Epithelial cell of alveolus of lung (primary cell): ENCODE measurements at places on chromosomes 2 and 18. TPM values are rescaled to one million over a fixed set of nuclear protein-coding genes. Genes with fewer than 3 reads are reported as not detected.

Gene GYPC
- 93.2 and 195 TPM in 2 replicates for total RNA-seq

Gene NGEF
- 0.08 and 3.0 TPM in 2 replicates for total RNA-seq

Gene CYP27C1
- total RNA-seq, result 0.26 and 0.48 TPM in 2 replicates

Gene CEBPZOS
- total RNA-seq, result 15.4 and 33.1 TPM in 2 replicates

Gene BCL2
- 0.40 and 0.91 TPM in 2 replicates for total RNA-seq

Gene OTOS
- total RNA-seq, result not detected in 2 replicates

Gene ANKRD30B
- not detected in 2 replicates for total RNA-seq

Gene MYO3B
- total RNA-seq, result 0.13 TPM in 1 of 2 replicates, not detected in the other

Gene FEV
- not detected in 2 replicates for total RNA-seq

Gene IGFBP2
- total RNA-seq, result 121 and 137 TPM in 2 replicates

Gene IL1A
- total RNA-seq, result 0.24 and 14.7 TPM in 2 replicates

Gene PLCD4
- 0.13 and 9.3 TPM in 2 replicates for total RNA-seq

Gene REG3G
- not detected in 2 replicates for total RNA-seq

Gene ALPG
- total RNA-seq, result not detected in 2 replicates

Gene DAPL1
- total RNA-seq, result not detected in 2 replicates

Gene TDRD15
- not detected in 2 replicates for total RNA-seq

Gene OR6B2
- not detected in 2 replicates for total RNA-seq

Gene C2orf78
- not detected in 2 replicates for total RNA-seq

Gene COL6A3
- 1,213 and 2,045 TPM in 2 replicates for total RNA-seq

Gene FAM237A
- total RNA-seq, result not detected in 2 replicates

Gene TUBA4B
- not detected in 2 replicates for total RNA-seq

Gene CREB1
- 28.2 and 29.4 TPM in 2 replicates for total RNA-seq

Gene KCNK3
- 3.9 TPM in 1 of 2 replicates, not detected in the other for total RNA-seq

Gene MC4R
- total RNA-seq, result not detected in 2 replicates

Gene DCDC2C
- total RNA-seq, result not detected in 2 replicates

Gene GAREM2
- total RNA-seq, result 1.6 and 1.9 TPM in 2 replicates

Gene GBX2
- total RNA-seq, result 0.78 TPM in 1 of 2 replicates, not detected in the other

Gene CD207
- not detected in 2 replicates for total RNA-seq
